Activated CD4-positive, CD25-positive, alpha-beta regulatory T cell treated with anti-CD3 and anti-CD28 coated beads, Interleukin-2, amount 50 U/mL, for 72 hours (primary cell): ENCODE measurements at places on chromosomes 12 and 14.

DNA sequence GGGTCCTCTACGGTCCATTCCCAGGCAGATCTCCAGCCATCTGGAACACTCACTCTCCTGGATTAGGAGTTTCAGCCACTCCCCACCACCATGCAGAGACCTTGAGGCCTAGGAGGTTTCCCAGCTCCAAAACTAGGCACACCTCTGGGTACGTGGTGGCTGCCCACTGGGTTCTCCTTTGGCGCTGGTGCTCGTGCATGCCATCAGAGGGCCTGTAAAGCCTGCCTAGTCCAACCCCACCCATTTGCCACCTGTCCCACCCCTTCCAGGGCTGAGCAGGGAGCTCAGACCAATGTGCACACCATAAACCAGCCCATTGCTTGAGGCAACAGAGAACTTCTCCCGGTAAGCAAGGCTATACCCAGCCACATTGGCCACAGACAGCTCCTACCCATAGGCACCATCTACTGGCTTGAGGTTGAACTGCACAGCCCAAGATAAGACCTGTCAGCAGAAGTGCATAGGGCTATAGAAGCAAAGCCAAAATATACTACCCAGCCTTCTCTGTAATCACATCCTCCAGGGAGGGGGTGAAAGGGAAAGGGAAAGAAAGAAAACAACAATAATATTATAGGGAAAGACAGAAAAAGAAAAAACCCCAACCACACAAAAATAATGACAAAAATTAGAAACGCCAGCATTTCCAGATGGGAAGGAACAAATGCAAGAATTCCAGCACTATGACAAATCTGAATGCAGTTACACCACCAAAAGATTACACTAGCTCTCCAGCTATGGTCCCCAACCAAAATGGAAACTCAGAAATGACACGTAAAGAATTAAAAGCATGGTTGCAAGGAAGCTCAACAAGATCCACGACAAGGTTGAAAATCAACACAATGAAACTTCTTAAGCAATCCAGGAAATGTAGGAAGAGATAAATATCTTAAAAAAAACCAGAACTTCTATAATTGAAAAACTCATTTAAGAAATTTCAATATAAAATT lies 111.9 kb upstream of the CCDC175 start:
- no peak for DNase-seq

DNA sequence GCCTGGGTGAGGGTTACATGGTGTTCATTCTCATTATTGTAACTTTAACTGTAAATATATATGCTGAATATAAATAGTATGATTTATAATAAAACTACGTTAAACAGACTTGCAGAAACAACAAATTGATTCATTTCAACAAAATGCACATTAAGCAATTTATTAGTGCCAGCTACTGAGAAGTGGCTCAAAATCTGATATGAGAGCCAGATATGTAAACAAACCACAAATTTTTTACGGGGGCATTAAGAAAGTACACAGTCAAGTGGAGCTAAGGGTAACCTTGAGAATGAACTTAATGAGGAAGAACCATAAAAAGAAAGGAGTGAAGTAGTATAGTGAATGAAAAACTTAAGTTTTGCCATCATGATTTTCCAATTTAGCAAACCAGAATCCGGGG lies 40.3 kb downstream of the CEP128 start:
- no peak for DNase-seq

GRCh38 chr14:101561145-101561896 lies at the start of gene DIO3:
Gene DIO3 (plus strand): TSS chr14:101561495.
- no peak for DNase-seq

DNA sequence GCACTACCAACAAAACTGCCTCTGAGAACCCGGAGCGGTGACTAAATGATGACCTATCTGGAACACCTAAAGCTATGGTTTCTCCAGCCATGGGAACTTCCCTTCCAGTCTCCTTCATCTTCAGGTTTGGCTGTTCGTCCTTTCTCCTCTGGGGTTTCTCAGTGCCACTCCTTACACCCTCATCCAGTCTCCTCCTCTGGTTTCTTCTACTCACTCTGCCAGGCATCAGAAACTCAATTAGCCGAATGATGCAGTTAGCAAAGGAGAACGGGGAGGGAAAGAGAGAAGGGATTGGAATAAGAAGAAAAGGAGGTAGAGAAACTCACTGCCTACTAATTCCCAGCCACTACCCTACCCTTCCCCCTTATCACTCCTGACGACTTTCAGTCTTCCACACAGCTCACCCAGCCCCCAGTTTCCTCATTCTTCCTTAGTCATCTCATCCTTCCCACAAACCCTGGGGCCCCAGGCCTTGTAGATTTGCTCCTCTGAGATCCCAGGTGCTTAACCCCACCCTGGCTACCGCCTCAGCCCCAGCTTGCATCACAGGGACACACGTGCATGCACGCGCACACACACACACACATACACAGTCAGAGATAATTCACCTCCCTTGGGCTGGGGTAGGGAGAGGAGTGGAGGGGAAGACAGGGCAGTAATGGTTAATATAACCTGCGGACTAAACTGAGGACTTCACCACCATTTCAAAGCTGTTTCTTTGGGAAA lies 13.0 kb downstream of the FGD6 start:
- no peak for DNase-seq

GRCh38 chr12:70176290-70176689 lies 66.9 kb upstream of the CNOT2 start:
- DNase-seq, result no peak

DNA sequence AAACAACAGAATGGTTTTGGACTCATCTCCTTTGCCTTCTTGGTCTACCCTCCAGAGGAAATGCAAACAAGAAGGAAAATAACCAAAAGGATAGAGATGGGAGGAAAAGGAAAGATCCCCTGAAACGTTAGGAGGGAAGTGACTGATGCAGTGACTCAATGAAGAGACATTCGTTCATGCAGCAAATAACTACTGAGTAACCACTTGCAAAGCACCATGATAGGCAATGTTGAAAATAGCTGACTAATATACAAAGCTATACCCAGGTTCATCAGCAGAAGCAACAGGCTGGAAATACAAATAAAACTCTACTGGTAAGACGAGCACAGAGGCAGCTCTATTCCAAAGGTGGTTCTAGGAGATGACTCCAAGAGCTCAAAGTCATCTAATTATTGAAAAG lies 41.8 kb downstream of the R3HDM2 start:
- DNase-seq, result no peak

- no peak for DNase-seq
Measured at GRCh38 chr12:130993759-130994670, 40.3 kb downstream of the ADGRD1 start.

- DNase-seq, result no peak
Measured at GRCh38 chr12:116861320-116861719, 19.9 kb downstream of the HRK start.

DNA sequence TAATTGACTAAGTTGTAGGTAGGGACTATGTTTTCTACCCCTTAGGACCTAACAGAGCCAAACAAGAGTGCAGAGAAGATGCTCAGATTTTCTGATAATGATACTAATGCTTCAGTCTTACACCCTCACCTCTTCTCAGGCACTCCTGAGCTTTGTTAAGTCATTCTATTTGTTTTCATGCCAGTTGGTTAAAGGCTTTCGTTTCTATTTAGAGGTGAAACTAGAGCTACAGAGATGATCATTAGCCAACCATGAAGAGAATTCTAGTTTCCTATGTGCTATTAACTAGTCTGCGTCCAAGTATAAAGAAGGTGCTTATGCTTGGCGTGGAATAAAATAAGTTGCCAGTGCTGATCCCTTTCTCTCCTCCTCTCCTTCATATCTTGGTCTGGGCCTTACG lies 34.6 kb upstream of the PYGL start:
- DNase-seq, result no peak

GRCh38 chr12:106493531-106493930 lies 89.3 kb upstream of the RFX4 start:
- DNase-seq, result no peak

- DNase-seq, result no peak
Measured at GRCh38 chr14:23085458-23085857, 9.5 kb downstream of the ACIN1 start.

- no peak for DNase-seq
Measured at GRCh38 chr14:53938136-53938837, 18.3 kb downstream of the BMP4 start.

GRCh38 chr12:32920506-32921085 lies 24.0 kb upstream of the PKP2 start:
- no peak for DNase-seq

- DNase-seq, result no peak
Measured at GRCh38 chr12:96427269-96427729, 27.1 kb upstream of the CDK17 start.

GRCh38 chr12:51959211-51959610 lies 7.7 kb downstream of the ACVR1B start:
- no peak for DNase-seq

GRCh38 chr12:49750027-49750995 lies 9.0 kb downstream of the TMBIM6 start:
- no peak for DNase-seq

GRCh38 chr14:63193236-63193635 lies 11.0 kb upstream of the RHOJ start:
- no peak for DNase-seq

DNA sequence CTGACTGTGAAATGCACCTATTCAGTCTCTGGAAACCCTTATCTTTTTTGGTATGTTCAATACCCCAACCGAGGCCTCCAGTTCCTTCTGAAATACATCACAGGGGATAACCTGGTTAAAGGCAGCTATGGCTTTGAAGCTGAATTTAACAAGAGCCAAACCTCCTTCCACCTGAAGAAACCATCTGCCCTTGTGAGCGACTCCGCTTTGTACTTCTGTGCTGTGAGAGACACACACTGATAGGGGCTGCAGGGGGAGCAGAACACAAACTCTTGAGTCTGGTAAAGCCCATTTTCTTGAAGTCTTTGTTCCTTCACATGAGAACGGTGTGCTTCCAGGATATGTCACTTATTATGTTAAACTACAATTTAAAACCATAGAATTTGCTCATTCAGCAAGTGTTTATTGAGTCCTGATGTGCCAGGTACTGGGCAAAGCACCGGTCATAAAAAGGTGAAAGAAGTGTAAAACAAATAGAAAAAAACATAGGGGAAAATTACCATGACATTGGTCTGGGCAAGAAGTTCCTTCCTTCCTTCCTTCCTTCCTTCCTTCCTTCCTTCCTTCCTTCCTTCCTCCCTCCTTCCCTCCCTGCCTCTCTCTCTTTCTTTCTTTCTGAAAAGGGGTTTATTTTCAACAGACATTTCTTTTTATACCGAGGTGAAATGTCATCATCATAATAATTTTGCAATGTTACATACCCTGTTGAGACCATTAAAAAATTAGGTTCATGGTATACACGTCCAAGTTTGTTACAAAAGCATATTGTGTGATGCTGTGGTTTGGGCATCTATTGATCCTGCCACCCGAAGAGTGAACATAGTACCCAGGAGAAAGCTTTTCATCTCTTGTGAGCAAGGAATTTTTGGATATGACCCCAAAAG lies 50.7 kb upstream of the OR4E1 start:
- DNase-seq, result no peak

GRCh38 chr12:64585104-64585503 lies 25.2 kb upstream of the RASSF3 start:
- no peak for DNase-seq

GRCh38 chr14:94054936-94055335 lies 26.1 kb downstream of the DDX24 start:
- DNase-seq, result no peak

DNA sequence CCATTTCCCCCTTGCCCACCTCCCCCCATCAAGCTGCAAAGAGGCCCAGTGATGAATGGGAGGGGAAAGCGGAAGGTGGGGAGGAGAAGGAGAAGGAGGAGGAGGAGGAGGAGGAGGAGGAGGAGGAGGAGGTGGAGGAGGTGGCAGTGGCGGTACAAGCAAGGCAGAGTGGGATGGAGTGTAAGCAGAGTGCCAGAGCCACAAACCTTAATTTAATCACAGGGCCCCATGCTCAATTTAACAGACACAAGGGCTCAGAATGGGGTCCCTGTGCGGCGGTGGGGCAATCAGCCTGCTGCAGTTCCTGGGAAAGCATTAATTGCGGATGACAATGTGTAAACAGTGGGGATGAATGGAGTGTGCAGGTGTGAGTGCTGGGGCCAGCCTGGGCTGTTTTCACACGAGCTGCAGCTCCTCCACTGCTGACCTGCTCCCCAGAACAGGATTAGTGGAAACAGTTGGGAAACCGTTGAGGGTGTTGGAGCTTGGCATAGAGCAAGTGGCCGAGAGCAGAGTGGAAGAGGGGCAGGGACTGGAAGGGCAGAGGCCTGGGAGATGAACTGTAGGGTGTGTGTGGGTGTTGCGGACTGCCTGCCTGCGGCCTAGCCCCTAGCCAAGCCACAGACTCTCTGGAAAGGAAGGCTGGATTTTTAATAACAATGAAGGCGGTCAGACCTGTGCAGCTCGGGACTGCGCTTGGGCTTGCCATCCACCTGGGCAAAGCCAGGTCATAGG lies 36.4 kb upstream of the SMOC1 start:
- no peak for DNase-seq

DNA sequence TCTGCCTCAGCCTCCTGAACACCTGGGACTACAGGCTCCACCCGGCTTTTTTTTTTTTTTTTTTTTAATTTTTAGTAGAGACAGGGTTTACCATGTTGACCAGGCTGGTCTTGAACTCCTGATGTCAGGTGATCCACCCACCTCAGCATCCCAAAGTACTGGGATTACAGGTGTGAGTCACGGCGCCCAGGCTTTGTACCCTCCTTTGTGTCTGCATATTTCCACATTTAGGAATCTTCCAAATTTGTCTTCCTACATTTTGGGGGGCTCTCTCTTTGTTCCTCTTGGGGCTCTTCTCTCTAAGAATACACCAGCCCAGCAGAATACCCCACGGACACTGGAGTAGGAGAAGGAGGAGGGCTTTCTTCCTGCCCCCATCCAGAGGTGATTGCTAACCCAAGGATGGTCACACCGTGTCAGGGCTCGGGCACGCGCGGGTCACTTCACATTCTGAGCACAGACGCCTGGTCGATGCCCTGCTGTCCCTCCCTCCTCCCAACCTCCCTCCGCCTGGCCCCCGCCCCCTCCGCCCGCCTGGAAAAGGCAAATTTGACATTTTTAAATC lies 2.1 kb upstream of the DNAJC22 start:
- no peak for DNase-seq

DNA sequence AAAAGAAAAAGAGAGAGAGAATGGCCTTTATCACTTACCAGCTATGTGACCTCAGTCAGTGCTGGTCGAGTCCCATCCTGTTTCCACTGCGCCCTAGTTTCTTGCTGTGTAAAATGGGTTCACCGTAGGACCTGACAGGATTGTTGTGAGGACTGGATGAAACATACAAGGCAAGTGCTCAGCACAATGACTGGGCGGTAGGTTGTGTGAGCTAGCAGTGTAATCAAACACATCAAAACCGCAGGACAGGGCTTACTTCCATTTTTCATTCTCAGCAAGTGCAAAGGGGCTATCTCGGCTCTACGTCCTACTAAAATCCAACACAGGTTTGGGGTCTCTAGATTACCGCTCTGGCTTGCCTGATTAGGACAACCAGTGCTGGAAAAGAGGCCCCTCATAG lies 36.4 kb upstream of the ATXN2 start:
- DNase-seq, result no peak
